M059J (cell line): ENCODE measurements at places on chromosomes 1 and 21. TPM values are rescaled to one million over a fixed set of nuclear protein-coding genes. Genes with fewer than 3 reads are reported as not detected.

HHIPL2 gene
- total RNA-seq: 3.3 and 3.9 TPM in 2 replicates

SHISAL2A gene
- 0.15 TPM in 1 of 2 replicates, not detected in the other for total RNA-seq

NUF2 gene
- 40.0 and 51.1 TPM in 2 replicates for total RNA-seq

LDLRAD1 gene
- total RNA-seq: not detected in 2 replicates

SHISA4 gene
- 63.9 and 64.2 TPM in 2 replicates for total RNA-seq

CHIA gene
- total RNA-seq: not detected in 2 replicates

- DNase-seq: no peak
Observed at GRCh38 chr1:56045477-56045876, 533.9 kb downstream of the PLPP3 start.

DNA sequence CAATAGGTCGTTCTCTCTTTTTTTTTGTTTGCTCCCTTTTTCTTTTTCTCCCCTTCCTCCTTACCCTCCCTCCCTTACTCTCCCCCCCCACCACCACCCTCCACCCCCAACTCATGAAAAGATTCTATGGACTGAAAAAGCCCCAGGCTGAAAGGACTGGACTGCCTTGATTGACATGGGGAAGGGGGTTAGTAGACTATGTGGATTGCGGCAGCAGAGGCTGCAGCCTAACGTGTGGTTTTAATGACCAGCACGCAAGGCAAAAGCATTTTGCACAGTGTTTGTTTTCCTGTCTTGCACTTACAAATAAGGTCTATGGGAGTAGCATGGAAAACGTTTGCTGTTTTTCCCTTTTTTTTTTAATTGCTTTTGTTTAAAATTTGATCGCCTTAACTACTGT lies 5.5 kb downstream of the ZBTB18 start:
- no peak for DNase-seq

GRCh38 chr1:67347688-67348472 lies 40.2 kb downstream of the IL12RB2 start:
- DNase-seq: peak; percentile 78

DNA sequence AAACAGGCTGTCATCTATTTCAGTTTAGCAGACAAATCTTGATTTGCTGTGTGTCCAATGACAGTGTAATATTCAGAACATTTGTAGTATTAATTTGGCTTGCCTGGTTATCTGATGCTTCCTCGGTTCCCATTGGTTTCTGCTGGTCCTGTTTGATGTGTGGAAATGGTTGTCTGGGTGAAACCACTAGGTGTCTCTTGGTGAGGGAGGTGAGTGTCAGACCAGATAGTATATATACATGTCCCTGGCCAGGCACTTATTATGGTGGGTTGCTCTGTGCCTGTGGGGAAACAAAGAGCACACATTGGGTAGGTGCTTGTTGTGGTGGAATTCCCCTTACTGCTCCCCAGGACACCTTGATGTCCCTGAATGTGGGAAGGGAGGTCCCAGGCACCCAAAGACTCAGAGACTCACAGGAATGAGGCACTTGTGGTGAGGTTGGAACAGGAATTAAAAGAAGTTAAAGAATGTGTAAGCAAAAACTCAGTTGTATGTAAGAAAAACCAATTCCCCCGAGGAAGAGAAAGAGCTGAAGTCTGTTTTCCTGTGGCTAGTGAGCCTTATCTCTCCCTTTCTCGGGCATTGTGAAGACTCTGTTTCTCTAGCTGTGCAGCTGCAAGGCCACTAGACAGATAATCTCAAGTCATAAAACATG lies 1519.1 kb downstream of the BRINP3 start:
- peak; percentile 11 for DNase-seq

GRCh38 chr1:2414297-2414958 lies 2.1 kb upstream of the PEX10 start:
- peak; percentile 50 for DNase-seq

GRCh38 chr1:226870026-226870400 lies 403 bp upstream of the PSEN2 start:
- peak; percentile 79 for DNase-seq

DNA sequence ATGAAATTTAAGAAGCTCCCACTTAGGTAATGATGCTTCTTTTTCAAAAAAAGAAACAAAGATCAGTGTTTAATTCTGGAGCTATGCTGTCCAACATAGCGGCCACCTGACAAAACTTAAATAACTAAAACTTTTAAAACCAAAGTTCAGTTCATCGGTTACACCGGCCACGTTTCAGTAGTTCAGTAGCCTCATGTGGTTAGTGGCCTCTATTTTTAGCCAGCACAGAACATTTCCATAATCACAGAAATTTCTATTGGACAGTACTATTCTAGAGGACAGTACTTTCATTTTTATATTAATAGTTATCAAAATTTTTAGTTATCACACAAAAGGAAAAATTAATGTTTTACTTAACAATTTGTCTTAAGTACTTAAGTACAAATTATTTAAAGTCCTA lies 141.0 kb downstream of the USP25 start:
- DNase-seq: no peak
